ENCODE measurements at places on chromosomes 7 and 10.

DNA sequence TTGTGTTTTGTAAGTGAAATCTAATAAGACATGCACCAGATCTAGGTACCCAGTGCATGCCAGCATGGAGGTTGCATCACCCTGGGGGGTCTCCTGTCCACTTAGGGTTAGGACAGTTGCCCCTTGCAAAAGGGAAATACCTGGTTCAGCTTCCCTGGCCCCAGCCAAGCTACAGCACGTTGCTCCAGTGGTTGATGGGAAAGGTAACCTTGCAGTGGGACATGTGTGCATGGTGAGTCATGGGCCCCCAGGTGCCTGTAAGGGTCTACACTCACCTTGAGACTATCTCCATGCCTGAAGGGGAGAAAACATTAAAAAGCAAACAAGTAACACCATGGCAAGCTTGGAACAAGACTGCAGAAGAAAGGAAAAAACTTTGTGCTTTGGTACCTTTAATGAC lies 143.9 kb downstream of the LSM5 start:
- DNase-seq, result no peak

GRCh38 chr7:126052229-126052628 lies 1122.6 kb upstream of the POT1 start:
- no peak for DNase-seq

- no peak for DNase-seq
Measured at GRCh38 chr10:123599366-123599849, 66.7 kb upstream of the GPR26 start.

DNA sequence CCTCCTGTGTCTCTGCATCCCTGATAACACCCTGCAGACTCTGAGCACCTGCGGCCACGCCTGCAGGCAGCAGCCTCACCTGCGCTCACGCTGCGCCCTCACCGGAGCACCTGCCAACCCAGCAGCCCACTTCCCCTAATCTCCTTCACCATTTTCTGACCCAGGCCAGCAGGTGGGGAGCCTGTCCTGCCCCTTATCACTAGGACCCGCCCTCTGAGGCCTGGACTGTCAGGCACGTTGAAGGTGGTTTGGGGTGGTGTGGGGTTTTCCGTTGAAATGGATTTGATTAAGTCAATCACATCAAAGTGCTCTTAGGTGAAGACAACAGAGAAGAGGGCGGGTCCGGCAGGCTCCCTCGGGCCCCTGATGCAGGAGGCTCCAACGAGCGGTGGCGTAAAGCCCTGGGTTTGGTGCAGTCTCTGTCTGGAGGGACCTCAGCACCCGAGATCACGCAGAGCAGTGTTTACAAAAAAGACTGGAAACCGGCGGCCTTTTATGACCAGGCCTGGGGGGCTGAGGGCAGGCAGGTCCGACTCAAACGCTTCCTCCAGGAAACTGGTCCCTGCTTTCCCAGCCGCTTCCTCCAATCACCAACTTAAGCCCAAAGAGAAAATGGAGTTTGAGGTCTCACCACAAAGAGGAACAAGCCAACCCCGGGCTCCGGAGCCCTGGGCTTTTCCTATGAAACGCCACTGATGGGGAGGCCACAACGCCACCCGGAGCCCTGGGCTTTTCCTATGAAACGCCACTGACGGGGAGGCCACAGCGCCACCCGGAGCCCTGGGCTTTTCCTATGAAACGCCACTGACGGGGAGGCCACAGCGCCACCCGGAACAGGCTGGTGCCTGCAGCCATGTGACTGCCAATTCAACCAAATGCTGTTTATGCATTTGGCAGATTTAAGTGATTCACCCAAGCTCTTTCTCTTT lies 45.5 kb downstream of the DPYSL4 start:
- no peak for DNase-seq

DNA sequence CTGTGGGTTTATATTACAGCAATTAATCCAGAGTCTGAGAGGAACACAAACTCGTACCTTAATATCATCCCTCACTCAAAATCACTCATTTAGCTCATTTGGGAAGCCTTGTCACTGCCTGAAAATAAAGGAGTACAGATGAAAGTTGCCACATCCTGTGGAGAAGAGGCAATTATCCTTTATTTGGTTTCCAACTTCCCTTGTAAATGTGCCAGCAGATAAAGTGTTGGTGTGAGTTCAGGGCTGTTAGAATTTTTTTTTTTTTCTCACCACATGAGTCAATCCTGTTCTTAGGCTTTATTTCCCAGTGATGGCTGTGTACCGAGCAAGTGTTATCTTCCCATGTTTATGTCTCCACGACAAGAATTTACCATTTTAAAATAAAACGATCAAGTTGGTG lies 99.0 kb upstream of the SMIM30 start:
- DNase-seq, result no peak

DNA sequence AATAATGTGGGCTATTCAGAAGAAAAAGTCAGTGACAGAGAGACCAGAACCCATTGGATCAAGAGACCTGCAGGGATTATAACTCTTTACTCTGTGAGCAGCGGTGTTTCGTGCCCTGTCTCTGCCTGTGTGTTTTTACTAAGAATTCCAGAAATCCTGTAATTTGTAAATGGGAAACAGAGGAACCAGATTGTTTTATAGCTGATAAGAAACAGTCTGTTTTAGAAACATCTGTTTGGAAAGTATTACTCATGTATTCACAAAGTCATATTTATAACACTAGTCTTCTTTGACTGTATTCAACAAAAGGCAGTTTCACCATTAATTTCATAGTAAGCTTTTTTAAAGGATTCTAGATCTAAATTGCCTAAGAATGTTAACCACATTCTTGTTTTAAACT lies 30.0 kb upstream of the VDAC2 start:
- no peak for DNase-seq

- DNase-seq, result no peak
Measured at GRCh38 chr7:106629516-106629915, 31.4 kb downstream of the CCDC71L start.

DNA sequence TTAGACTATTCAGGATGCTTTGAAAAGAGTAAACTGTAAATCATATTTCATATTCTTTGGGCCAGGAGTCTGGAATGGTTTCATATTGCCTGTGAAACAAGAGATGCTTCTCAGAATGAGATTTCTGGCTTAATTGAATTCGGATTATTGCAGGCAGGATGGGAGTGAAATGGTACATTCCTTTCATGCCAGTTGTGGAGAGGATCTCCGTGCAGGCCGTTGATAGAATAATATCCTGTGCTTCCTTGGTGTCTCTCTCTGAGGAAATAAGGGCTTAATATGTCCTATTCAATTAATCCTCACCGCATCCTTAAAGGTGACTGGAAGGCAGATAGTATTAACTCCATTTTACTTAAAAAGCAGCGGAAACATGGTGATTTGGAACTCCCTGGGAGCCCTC lies 56.6 kb downstream of the CUX1 start:
- peak; percentile 30 for DNase-seq

GRCh38 chr7:155667241-155667829 lies 22.9 kb downstream of the RBM33 start:
- no peak for DNase-seq

DNA sequence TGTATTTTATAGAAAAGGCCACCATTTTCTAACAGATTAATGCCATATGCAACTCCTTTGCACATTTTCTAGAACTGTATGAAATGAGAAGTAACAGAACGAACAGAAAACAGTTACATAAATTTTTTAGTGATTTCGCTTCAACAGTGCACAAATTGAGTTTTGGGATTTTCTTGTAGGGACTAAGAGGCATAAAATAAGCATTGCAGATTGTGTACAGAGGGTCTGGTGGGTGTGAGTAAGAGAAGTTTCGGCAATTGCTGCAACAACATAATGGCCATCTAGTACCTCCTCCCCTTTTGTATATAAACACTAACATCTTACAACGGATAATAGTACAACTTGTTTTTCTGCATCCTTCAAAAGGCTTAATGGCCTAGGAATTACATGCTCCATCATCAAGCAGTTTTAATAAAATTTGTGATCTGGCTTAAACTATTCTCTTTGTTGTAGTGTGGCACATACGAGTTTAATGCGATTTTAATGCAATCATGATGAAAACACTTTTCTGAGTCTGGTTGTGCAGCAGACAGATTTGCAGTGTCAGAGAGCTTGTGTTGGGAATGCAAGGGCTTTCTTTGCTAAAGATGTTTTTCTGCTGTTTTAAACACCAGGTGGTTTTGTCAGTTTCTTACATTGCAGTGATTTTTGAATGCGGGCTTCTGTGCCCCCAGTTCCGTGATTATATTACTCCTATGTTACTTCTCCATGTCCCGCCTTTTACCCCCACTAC lies 2.9 kb downstream of the GLCCI1 start:
- DNase-seq, result no peak

- DNase-seq, result no peak
Measured at GRCh38 chr10:124285587-124286527, 132.9 kb downstream of the OAT start.

GRCh38 chr10:74529205-74529604 lies 297.2 kb upstream of the KAT6B start:
- no peak for DNase-seq

DNA sequence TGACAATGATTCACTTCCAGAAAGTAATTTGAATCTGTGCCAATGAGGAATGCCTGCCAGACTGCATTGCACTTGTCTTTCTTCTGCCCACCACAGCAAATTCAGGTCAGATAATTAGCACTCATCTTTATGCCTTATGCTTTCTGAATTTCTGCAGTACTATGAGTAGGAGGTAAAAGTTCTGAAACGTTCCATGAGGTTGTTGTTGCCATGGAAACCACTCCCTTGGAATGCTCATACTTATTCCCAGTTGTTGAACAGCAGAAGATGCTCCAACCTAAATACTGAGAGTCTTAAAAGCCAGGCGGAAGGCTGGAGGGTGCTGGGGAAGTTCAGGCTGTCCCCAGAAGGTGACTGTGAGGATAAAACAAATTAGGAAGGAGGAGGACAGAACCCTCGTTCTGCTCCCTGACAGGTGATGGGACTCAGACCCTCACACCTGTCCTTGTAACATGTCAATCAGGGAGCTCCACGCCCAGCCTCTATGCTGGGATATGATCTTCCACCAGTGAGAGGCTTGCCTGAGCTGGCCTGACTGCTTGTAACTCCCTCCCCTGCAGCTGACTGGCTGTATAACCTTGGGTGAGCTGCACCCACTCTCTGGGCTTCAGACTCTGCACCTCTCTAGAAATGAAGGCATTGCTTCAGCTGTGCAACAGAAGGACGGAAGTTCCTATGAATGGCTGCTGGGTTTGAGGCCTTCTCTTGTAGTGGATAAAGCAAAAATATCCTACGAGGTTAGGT lies 554.3 kb upstream of the MGMT start:
- DNase-seq, result no peak

DNA sequence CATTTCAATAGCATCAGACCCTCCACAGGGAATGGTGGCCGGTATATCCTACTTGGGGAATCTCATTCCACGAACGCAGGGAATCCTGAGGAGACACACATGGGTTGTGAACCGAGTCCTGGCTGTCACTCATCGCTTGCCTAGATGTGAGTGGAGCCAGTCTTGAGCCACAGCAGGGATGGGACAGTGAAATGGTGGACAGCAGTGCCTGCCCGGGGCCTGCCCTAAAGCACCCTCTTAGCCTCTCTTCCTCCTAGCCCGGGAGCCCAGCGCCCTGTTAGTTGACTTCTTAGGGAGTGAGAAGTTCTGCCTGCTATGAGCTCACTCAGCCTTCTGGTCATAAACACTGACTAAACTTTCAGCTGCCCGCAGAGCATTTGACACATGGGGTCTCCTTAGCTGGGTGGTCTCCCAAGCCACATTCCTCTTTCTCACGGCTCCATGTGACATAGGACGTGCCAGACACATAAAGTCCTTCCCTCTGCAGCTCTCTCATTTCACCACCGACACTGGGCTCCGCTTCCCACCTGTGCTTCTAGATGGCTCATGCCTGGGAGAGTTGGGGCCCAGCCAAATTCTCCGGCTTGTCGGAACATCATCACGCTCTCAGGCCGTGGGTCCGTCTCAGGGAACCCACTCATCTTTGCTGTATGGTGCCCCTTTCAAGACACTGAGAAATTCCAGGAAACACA lies 60.9 kb downstream of the TCERG1L start:
- no peak for DNase-seq

- no peak for DNase-seq
Measured at GRCh38 chr10:129552119-129552518, 85.1 kb downstream of the MGMT start.

DNA sequence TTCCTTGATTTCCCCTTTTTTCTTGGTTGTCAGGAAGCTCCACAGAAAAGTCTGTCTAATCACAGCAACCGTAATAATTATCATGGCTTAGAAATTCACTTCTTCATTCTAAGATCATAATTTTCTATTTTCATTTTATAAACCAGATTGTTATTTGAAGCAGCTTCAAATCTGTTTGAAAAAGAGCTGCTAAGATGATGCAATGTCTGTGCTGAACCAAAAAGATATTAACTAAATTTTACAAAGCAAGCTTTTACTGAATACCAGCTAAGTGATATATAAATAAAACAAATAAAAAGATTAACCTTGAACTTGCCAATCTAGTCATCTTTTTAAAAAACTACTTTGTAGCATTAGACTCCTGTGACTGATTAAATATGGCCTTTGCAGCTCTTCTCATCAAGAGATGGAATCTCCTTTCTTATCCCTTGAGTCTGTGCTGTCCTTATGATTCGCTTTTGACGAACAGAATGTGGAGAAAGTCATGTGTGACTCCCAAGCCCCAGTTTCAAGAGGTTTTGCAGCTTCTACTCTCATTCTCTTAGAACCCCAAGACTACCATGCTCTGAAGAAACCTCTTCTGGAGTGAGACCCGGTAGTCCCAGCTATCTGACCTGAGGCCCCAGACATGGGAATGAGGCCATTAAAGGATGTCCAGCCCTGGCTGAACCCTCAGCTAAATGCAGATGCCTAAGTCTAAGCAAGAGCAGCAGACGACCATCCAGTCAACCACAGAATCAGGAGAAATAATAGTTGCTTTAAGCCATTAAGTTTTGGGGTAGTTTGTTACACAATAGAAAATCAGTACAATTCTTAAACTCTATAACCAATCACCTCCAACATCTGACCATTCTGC lies 14.4 kb downstream of the NAMPT start:
- DNase-seq, result no peak

GRCh38 chr7:149620961-149621360 lies 123.4 kb upstream of the ZNF746 start:
- DNase-seq, result no peak

DNA sequence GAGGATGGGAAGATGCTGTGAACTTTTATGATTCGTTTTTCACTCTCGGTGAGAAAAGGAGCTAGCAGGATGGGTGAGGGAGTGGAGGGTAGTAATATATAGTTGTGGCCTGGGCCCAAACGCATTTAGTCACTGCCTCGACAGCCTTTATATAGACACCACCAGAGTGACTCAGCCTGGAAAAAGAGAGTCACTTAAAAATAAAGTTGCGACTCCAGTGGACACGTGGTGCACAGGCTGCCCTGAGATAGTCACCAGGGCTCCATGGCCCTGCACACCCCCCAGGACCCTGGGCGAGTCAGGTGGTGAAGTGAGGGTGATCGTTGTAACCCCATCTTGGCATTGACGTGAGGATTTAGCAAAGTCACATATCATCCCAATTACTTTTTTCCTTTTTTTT lies 106.7 kb downstream of the CUX1 start:
- DNase-seq, result peak; percentile 13

DNA sequence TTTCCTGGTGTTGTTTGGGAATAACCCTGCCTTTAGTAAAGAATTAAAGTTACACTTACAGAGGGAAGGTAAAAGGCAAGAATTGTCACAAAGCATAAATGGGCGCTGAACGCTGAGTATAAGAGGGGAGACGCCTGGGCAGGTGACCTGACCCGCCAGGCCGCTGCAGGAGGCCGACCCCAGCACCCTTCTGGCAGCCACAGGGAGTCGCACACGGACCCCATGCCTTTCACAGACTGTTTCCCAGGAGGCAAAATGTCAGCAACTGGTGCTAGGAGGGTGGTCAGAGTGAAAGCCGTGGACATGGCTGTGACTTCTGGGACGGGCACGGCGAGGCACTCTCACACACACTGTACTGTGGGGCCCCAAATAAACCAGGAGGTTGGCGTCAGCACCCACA lies 288.2 kb downstream of the WDR37 start:
- no peak for DNase-seq

- DNase-seq, result no peak
Measured at GRCh38 chr7:138891446-138891810, 89.8 kb downstream of the KIAA1549 start.

All from HTR-8/SVneo (cell line).